Activated CD4-positive, alpha-beta T cell treated with anti-CD3 and anti-CD28 coated beads, Interleukin-2, amount 10 ng/mL, durations not matched to agents 24 days and 14 days (primary cell): ENCODE measurements at places on chromosomes 5 and 9.

DNA sequence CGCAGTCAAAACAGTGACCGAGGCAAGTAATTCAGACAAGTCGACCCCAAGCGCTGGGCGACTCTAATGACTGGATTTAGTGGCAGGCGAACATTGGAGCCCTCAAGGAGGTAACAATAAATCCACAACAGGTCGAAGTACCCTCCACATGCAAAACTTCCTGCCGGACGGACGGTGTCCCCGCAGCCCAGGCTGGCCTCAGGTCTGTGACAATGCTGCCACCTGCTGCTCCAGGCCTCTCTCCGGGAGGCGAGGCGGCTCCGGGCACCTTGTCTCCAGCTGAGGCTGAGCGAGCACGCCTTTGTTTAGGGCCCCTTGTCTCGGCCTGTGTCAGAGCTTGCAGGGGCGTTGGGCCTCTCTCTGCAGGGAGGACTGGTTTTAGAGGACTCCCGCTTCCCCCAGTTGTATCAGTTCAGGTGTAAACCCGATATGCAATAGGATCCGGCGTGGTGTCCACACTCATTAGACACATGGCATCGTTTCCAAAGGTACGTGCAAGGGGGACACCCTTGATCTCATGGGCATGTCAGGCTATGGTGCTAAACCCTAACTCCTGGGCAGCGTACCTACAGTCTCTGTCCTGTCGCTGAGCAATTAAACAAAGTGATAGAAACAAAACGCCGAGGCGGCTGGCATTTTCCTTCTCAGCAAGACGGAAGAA, 628.0 kb upstream of the ADAMTS16 start:
- DNase-seq, result no peak

- DNase-seq, result peak; percentile 56
These were observed 231.6 kb upstream of the ANKH start for GRCh38 chr5:15103130-15103529.

- no peak for DNase-seq
These were observed 422.6 kb downstream of the BRINP1 start for GRCh38 chr9:118946669-118947068.

DNA sequence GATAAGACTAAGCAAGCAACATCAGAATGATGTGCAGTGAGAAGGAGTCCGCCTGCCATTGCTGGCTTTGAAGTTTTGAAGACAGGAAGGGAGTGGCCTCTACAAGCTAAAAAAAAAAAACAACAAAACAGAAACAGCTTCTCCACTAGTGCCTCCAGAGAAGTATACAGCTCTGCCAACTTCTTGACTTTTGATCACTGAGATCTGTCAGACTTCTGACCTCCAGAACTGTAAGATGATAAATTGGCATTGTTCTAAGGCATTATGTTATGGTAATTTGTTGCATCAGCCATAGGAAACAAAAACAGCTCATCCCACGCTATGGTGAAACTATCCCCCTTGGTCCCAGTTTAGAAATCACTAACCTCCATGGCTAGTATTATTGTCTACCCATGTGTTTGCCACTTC, 131.0 kb upstream of the VCAN start:
- DNase-seq, result peak; percentile 80

- no peak for DNase-seq
These were observed 222.6 kb downstream of the CAAP1 start for GRCh38 chr9:26669701-26670670.
